Stimulated activated naive CD4-positive, alpha-beta T cell treated with Interleukin-2 at 50 U/mL for 16 hours (primary cell): ENCODE measurements at places on chromosomes 12 and 14.
A peak's percentile ranks its signal among the peaks of the same experiment; 100 is the strongest.

GRCh38 chr12:108305520-108305919 is 33.6 kb downstream of the CMKLR1 start:
- DNase-seq = peak; percentile 19

GRCh38 chr12:108861878-108862587 is 4.7 kb upstream of the SSH1 start:
- DNase-seq = no peak

GRCh38 chr14:69845787-69846186 is 33.4 kb upstream of the SMOC1 start:
- DNase-seq = no peak

- DNase-seq = no peak
Measured at GRCh38 chr14:85616386-85616885, 86.5 kb downstream of the FLRT2 start.

DNA sequence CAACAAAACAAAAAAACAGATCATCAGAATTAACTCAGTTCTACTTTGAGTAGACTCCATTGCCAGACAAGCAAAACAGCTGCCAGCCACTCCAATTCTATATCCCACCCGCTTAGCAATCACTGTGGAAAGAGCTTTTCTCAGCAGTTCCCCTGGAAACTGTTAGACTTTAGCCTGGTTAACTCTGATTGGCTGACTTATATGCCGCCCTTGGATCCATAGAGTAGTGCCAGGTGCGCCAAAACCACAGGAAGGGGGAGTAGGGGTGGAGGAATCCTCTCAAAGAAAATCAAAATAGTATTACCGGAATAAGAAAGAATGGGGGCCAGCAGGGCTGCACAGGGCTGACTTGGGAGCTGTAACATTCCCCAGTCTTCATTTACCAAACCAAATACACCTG is 5.4 kb upstream of the EML5 start:
- DNase-seq = no peak

- no peak for DNase-seq
Measured at GRCh38 chr12:124852329-124852831, 11.3 kb downstream of the SCARB1 start.

- no peak for DNase-seq
Measured at GRCh38 chr12:18750085-18750484, 12.2 kb downstream of the CAPZA3 start.

GRCh38 chr12:12003609-12004008 is 67.1 kb upstream of the BCL2L14 start:
- DNase-seq = no peak

DNA sequence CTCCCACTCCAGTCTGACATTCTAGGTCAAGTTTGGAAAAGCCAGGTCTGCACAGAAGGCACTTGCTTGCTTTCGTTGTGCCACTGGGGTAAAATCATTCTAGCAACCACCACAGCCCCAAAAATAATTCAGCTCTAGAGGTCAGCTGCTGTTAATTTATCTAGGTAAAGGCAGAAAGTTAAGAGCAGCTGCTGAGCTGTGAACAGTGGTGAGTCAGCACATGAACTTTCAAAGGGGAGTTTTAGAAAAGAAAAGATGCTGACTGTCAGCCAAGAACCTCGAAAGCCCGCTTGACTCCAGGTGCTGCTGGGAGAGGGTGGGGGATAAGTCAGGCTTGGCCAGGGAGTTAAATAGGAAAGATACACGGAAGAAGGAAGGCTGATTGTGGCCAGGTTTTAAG is 12.7 kb downstream of the CCDC197 start:
- DNase-seq = no peak

- DNase-seq = no peak
Measured at GRCh38 chr14:74293606-74294005, 9.1 kb downstream of the ABCD4 start.

DNA sequence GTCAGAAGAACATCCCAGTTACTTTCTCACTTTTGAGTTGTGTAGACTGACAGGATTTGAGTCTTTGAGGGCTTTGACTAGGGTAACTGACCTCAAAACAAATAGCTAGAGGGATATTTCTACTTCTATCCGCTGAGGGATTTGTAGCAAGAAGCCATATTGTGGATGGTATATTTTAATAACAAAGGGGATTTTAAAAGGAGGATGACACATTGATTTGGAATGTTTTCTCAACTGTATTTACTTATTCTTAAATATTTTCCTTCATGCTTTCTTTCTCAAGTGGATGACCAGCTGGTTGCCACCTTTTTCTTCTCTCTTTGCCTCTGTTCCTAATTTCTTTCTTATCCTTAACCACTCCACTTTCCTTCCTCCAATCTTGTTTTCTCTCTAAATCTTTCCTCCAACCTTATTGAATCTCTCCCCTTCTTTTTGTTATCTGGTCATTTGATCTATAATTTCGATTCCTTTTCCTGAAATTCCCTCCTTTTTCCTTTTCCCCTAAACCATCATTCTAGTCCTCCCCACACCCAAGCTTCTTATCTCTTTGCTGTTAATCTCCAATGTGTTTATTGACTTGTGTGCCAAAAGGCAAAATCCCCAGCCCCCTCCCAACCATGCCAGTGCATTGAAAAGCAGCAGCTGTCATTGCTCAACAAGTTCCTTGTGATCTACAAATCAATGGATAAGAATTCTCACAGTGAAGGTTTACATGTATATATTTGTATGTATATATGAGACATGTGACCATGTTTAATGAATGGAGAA is 411.6 kb downstream of the RAD51B start:
- no peak for DNase-seq

GRCh38 chr12:22275843-22276242 is 58.7 kb downstream of the ST8SIA1 start:
- no peak for DNase-seq

GRCh38 chr12:124833693-124834122 is 30.0 kb downstream of the SCARB1 start:
- DNase-seq = no peak

DNA sequence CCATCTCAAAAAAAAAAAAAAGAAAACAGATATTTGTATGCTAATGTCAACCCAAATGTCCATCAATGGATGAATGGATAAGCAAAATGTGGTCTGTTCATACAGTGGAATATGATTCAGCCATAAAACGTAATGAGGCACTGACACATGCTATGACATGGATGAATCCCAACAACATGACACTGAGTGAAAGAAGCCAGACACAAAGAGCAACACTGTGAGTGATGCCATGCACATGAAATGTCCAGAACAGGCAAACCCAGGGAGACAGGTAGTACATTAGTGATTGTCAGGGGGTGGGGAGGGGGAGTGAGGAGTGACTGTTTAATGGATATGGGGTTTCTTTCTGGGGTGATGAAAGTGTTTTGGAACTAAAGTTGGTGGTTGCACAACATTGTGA is 50.2 kb downstream of the ARL6IP4 start:
- DNase-seq = no peak

DNA sequence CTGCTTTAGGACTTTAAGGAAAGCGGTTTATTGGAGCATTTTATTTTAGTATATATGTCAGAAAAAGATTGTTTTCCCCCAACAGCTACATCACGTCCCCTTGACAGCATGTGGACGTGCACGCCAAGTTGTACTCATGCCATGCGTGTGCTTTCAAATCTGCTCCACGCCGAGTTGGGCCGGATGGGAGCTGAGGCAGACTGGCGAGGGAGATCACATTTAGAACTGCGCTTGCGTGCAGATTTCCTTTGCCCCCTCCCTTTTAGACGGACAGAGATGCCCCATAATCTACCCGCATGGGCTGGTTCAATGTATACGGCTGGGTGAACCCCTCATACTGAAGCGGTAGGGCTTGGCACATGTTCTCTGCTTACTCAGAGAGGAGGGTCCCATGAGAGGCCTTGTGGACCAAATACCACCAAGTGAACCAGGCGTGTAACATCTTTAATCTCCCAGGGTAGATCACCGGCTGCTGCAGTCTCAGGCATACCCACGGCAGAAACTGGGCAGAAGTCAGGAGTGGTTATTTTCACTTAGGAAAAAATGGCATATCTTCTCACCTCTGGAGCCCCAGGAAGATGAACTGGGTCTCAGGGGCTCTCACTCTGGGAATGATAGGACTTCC is 92.1 kb downstream of the ESR2 start:
- no peak for DNase-seq

GRCh38 chr12:114347861-114348260 is 58.1 kb downstream of the TBX5 start:
- DNase-seq = no peak

DNA sequence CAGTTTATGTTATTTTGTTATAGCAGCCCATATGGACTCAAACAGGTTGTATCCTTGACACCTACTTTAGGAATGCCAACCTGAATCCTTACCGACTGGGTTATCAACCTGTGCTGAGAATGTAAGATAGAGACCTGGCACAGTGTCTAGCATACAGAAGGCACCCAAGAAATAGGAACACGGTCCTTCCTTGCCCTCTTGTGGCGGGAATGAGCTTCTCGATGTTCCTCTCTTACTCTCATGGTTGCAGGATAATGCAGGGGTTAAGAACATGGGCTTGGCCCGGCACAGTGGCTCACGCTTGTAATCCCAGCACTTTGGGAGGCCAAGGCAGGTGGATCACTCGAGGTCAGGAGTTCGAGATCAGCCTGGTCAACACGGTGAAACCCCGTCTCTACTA is 6.5 kb downstream of the C12orf43 start:
- no peak for DNase-seq

GRCh38 chr12:46934374-46935111 is 108.7 kb upstream of the SLC38A4 start:
- DNase-seq = no peak
